ENCODE measurements at places on chromosomes 6 and 20.

DNA sequence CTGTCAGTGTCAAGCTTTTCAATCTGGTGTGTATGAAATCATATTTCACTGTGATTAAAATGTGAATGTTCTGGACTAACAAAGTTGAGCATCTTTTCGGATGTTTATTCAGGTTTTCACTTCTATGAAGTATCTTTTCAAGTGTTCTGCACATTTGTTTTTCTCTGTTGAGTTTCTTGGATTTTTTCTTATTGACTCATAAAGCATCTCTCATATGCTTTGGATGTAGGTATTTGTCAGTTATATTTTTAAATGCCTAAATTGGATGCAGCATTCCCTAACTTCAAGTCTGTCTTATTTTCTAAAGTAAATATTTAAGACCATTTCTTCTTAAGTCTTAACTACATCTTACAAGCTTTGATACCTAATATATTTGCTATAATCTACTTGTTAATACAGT, 398.0 kb downstream of the PLCB1 start:
- DNase-seq = no peak

DNA sequence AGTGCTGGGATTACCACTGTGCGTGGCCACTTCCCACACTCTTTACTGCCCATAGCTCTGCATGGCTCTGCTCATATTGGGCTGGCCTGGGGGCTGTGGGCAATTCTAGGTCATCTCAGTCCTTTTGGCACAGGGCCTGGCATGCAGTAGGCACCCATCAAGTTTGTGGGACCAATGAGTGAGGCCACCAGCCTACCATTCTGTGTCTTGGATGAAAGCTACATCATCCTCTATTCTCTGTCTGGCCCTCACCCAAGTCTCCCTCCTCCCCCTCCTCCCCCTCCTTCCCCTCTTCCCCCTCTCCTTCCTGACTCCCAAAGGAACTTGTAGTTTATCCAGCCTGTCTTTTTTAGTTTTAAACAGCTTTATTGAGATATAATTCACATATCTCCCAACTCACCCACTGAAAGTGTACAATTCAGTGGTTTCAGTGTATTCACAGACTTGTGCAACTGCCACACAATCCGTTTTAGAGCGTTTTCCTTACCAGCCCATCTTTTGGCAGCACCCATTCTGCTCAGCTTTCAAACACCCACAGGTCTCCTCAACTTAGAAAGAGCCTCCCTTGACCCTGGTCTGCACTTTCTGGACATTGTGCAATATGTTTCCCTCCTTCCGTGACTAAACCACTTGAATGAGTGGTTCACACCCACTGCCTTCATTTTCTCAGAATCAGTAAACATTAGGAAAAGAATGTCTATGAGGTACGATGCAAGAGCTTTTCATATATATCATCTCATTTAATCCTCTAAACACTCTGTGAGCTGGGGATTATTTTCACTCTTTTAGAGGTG, 21.5 kb upstream of the MRPS18A start:
- no peak for DNase-seq

DNA sequence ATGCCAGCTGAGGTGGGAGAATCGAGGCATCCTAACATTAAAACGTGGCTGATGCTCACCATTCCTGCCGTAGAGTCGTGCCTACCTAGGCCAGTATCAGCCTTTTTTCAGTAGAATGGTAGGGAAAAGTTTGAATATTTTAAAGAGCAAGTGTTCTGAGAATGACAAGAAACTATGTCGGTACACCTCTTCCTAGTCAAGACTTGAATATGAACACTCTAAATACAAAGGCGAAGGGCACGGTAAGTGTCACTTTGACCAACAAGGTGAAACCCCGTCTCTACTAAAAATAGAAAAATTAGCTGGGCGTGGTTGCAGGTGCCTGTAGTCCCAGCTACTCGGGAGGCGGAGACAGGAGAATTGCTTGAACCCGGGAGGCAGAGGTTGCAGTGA, 1.0 kb downstream of the GINM1 start:
- no peak for DNase-seq

DNA sequence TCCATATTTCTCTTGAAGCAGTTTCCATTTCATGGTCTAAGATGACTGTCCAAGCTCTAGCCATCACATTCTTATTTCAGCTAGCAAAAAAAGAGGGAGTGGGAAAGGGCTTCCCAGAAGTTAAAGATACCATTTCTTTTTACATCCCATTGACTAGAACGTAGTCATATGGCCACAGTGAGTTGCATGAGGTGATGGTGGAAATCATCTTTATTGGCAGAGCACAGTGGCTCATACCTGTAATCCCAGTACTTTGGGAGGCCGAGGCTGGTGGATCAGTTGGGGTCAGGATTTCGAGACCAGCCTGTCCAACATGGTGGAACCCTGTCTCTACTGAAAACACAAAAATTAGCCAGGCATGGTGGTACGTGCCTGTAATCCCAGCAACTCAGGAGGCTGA, 99.6 kb downstream of the ISM1 start:
- no peak for DNase-seq

- no peak for DNase-seq
Measured at GRCh38 chr6:18585032-18585573, 198.0 kb downstream of the RNF144B start.

DNA sequence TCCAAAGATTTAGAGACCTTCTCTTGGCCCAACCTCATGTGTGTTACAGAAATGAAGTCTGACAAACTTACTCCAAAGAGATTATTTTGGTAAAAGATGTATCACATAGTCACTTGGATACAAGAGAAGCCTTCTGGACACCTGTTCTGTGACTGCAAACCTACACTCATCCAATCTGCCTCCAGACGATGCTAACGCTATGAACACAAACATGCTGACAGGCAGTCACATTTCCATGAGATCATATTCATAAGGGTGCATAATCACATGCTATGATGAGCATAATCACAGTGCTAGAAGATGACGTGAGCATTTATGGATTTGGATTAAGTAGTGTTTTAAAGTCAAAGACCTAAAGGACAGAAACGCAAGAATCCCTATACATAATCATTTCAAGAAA, 340.2 kb downstream of the HACE1 start:
- DNase-seq = no peak

DNA sequence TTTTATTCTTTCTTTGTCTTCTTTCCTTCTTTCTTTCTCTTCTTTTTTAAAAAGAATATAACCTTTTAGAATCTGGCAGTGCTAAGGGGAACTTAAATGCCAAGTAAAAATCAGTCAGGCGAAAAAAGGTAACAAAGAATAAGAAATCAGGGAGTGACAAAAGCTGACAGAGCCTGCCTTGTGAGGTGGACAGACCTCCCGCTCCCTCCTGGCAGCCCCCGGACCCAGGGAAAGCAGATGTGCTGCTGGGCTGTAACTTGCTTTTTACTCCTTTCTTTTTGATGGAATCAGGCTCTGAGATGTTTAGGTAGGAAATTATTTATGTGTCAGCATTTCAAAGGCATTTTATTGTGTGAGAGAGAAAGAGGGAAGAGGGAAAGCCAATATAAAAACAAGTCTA, 95.5 kb upstream of the TRAF3IP2 start:
- DNase-seq = no peak

DNA sequence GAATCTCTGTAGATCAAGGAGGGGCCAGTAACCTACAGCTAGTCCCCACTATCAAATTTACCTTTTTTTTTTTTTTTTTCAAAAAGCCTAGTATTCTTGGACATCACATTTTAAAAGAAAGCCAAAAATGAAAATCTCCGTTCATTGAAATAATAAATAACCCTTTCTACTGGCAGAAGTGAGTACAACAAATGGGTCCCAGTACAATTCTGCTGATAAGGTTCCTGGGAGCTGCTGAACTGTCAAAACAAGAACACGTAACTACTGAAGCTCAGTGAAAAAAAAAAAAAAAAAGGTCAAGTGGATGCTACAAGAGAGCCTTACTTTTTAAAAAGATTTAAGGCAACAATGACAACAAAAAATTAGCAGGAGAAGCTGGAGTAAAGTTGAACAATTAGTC, 464.9 kb downstream of the EPM2A start:
- DNase-seq = no peak

- no peak for DNase-seq
Measured at GRCh38 chr6:167653561-167653960, 173.2 kb upstream of the AFDN start.

- no peak for DNase-seq
Measured at GRCh38 chr6:128097009-128097408, 196.2 kb upstream of the THEMIS start.

GRCh38 chr20:59765599-59766177, 161.3 kb downstream of the PHACTR3 start:
- no peak for DNase-seq

GRCh38 chr6:98014442-98015201, 731.6 kb upstream of the MMS22L start:
- no peak for DNase-seq

DNA sequence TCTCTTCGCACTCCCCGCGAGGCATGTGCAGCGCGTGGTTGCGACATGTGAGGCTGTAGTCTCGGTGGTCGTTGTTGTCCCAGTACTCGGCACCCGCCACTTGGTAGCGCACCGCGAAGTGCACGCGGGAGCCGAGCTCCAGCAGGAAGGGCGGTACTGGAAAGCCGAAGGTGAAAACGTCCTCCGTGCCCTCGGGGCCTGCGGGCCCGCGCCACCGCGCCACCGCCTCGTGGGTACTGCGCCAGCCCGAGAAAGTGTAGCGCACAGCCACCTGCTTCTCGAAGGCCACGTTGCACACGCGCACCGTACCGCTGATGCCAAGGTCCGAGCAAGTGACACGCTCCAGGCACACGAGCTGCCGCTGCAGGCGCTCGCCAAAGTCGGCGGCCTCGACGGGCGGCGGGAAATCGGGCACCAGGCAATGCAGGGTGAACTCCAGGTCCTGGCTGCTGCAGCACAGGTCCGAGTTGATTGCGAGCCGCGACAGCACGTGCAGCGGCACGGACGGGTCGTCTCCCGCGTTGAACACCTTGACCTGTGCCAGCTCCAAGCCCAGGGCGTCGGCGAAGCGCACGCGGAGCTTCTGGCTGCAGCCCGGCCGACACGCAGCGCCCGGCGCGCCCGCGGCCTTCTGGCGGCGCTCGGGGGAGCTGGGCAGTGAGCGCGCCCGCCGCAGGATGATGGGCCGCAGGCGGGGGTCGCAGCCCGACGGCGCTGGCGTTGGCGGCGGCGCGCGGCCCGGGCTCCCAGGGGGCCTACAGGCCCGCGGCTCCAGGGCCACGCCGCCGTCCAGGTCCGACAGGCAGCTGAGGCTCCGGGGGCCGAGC, 840 bp downstream of the PPP1R3D start:
- no peak for DNase-seq

DNA sequence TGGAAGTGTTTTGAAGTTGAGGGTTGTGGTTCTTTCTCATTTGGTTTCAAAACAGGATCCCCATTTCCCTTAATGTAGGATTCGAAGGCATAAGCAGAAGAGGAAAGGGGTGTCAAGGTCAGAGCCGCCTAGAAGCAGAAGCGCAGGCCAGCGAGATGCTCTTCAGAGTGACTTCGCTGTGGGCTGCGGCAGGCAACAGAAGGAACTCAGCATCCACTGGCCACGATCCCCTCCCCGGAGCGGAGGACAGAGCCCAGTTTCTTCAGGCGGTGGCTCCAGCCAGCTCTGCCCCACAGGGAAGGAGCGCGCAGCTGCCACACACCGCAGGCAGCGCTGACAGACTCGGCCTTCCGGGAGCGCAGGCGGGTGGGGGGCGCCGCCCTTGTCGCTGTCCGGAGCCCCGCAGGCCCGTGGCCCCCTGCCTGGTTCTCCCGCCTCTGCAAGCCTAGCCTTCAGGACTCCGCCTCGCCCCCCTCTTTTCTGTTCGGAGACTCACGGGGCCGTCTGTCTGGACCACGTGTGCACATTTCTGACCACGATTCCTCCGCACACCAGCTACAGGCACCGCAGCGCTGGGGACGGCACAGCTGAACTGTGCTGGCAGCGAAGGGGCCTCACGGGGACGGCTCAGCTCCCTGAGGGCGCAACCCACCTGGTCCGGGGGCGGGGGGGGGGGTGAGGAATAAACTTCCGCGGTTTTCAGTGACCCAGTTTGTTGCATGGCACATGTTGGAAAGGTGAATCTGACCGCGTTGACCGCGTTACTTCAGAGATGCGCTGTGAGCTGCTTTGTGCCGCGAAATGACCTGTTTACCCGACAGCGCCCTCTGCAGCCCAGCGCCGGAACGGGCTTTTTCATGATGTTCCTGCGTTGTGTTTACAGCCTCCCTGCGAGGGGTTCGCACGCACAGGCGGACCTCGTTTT, 26.1 kb downstream of the TTLL2 start:
- peak; percentile 77 for DNase-seq

DNA sequence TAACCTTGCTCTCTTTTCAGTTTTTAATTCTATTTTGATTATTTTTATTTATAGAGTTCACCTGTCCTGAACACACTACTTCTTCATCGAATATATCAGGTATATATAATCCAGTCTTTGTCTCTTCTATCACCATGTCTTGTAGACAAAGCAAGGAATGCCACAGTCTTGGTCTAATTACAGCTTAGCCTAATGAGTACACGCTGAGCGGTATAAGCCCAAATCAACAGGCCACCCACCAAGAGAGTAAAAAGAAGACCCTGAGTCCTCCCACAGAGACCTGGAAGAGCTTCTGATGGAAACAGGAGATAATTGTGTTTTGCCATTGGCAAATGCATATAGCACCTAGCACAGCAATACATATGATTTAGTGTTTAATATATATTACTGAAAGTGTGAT, 68.7 kb upstream of the TCF21 start:
- DNase-seq = no peak

DNA sequence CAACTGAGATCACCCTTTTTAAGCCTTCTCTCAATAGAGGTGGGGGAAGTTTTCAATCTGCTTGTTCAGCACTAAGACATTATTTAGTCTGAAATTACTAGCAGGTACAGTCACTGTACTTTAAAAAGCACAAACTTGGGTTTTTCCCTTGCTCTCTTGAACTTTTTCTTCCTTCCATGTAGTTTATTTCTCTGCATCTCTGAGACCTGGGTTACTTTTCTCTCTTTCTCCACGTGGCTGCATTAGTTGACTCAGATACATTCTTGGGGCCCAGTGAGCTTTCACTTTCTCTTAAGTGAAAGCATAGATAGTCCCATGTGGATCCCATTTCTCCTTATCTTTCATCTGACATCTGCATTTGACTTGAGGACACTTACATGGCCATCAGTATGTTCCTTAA, 433.9 kb upstream of the MAP3K7 start:
- no peak for DNase-seq

DNA sequence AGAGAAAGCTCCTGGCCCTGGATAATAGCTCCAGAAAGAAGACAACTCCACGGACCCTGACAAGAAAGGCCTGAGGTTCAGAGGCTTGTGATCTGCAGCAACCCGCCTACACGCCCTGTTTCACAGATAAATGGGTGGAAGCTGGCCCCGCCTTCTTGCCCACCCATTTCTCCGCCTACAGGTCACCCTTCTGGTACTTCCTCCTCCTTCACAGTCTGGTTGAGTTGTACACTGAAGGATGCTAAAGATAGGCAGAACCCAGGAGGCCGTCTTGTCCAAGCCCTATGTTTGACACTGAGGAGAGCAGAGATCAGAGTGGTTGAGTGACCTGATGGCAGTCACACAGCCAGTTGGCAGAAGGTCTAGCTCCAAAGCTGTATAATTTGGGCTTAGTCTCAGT, 34.2 kb upstream of the MDGA1 start:
- no peak for DNase-seq

- DNase-seq = no peak
Measured at GRCh38 chr6:8077991-8078390, 13.8 kb upstream of the BLOC1S5 start.
